ENCODE measurements at places on chromosomes 6 and 20. TPM values are rescaled to one million over a fixed set of nuclear protein-coding genes. Genes with fewer than 3 reads are reported as not detected.

The KCTD20 gene
- 46.3 TPM for total RNA-seq

- no peak for DNase-seq
Measured at GRCh38 chr20:37294262-37294981, 5.0 kb downstream of the MANBAL start.

GRCh38 chr20:33679758-33680485, 5.7 kb upstream of the NECAB3 start:
- DNase-seq, result peak; percentile 40

- DNase-seq, result peak; percentile 62
Measured at GRCh38 chr6:40391851-40392517, 195.2 kb downstream of the LRFN2 start.

The NDUFAF4 gene
- total RNA-seq, result 90.7 TPM

DNA sequence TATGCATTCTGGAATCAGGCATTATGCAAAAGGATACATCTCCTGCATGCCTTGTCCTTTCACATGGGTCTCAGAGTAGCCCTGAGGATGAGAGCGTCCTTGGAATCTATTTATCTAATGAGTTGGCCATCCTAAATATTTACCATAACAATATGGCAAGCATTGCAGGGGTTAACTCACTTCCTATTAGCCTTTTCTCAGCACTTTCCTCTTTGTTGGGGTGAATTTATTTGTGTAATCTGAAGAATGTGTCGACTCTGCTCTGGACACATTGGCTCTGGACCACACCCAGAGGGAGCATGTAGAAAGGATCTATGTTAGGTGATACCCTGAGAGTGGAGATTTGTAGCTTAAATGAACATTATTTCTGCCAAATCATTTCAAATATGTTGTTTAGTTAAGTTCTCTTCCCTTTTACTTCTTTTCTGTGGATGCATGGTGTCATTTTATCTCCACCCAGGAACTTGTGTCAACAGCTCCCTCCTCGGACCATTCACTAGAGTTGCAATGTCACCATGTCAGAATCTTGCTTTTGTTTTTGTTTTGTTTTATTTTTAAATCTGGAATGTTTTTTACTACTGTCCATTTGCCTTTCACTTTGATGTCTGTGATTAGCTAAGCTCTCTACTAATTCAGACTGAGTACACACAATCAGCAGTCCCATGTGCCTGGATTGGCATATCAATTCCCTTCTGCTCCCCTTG, 757.0 kb upstream of the MMS22L start:
- DNase-seq, result no peak

DNA sequence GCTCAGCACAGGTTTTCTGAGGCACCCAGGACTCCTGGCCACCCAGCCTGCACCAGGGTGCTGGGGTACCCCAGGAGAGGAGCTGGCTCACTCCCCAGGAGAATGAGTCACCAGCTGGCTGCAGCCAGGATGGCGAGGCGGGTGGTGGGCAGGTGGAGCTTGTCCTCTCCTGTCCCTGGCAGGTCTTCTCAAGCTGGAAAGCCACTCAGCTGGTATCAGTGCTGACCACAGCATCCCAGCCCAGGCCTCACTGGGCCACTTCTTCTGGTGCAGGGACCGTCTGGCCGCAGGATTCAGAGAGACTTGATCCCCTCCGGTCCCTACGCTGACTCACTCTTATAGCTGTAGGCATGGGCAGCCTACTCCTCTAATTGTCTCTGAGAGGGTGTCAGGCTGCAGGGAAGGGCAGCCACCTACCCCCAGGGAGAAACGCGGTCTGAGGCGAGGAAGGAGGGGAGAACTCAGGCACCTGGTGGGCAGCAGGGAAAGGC, 22.2 kb downstream of the TFEB start:
- DNase-seq, result no peak
